ENCODE measurements at places on chromosomes 1 and 21. TPM values are rescaled to one million over a fixed set of nuclear protein-coding genes. Genes with fewer than 3 reads are reported as not detected.

GRCh38 chr1:182847105-182847504 is 8.0 kb downstream of the DHX9 start:
- no peak for DNase-seq

DNA sequence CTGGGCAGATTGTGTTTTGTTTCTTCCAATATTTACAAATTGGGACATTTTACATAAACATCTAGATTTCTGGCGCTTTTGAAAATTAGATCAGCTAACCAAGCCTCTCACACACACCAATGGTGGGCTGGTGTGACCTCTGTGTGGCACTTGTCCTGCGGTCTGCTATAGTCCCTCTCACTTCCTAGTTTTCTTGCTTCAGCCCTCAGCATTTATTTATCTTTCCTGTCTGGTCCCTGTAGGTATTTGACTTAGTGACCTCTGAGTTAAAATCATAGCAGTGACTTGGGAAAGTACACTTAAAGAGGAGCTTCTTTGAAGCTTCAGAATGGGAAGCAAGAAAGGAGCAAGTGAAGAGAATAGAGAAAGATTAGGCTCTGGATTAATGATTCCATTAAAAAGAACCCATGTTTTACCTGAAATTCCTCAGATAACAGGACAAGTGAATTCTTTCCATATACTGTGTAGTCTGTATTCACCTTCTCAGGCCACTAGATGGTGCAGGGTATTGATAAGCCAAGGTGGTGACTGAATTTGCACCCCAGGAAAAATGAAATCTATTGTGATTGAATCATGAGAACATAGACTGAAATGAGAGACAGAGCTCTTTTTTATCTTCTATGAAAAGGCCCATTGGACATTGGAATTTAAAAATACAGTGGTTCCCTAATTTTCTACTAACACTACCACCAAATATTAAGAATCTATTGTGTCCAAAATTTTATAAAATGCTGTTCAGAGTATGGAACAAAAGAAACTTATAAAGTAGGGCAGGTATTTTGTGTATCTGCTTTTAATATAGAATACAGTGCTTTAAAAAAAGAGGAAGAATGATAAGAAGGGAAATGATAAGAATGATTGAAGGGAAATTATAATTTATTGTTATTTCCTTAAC is 7.1 kb upstream of the DIPK1A start:
- DNase-seq, result no peak

DNA sequence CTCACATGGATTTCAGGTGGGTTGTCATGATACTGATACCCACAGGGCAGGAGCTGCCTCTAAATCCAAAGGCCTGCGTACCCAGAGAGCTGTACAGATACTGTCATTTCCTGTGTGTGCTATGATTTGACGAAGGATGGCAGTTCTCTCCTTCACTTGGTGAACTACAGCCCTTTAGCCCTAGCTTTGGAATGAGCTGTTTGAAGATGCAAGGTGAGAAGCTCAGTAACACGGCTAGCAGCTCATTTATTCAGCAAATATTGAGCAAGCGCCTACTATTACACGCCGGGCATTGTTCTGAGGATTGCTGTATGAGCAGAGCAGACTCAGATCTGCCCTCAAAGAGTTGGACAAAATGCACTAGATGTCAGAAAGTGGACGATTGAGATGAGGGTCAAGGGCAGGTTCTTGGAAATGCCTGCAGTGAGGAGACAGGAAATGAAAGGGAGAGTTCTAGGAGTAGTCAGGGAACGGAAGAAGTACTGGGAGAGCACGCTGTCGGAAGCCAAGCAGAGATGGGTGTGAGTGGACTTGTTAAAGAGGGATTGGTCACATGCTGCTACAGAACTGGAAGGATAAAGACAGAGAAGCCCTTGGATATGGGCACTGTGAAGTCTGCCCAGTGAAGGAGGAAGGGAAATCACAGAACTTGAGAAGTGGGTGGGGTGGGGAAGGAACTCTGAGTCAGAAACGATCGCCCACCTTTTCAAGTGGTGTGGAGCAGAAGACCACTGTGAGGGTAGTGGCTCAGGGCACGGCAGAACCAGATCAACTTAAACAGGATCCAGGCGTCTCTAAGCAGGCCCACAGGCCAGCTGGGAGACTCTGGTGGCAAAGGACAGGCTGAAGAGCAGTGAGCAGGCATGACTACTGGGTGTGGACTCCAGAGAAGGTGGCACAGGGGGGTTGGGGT is 7.1 kb downstream of the PTGFRN start:
- peak; percentile 10 for DNase-seq

DNA sequence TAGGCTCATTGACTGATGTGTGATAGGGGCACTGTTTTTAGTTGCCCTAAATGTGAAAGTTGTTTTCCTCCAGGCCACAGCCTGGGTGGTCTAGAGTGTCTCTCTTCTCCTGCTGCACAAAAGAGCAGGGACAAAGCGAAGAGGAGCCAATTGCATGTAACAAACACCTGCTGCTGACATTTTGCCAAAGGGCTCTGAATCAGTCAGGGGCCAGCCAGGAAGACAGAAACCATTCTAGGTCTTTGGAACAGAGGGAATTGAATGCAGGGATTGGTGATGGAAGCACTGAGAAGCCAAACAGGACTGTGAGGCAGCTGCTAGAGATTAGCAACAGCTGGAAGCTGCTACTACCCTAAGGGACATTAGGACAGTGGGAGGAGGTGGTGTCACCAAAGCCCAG is 185.3 kb upstream of the POU3F1 start:
- DNase-seq, result no peak

The RNF223 gene
- not detected for total RNA-seq

The ATP1A2 gene
- 118 TPM for total RNA-seq

All from cerebellum (tissue), 4 donors.